ENCODE measurements at places on chromosomes 2 and 18.

DNA sequence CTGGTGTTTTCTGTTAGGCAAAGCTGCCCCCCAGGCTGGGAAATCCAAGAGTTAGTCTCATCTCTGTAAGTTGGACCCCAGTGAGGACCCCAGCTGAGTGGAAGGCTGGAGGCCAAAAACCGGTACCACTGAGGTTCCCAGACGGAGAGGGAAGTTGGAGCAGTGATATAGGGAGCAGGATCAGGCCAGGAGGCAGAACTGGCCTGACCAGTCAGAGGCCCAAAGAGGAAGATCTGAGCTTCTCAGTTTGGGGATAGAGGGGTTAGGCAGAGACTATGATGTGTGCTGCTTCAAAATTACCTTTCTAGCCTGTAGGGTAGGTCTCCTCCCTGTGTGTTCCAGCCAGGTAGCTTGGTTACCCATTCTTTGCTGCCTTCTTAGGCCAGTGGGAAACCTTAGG, 4.6 kb upstream of the RNF181 start:
- DNase-seq, result no peak

GRCh38 chr2:112640800-112641675, 4.7 kb upstream of the SLC20A1 start:
- no peak for DNase-seq

- no peak for DNase-seq
These were observed 38.4 kb upstream of the PAPOLG start for GRCh38 chr2:60717691-60718090.

DNA sequence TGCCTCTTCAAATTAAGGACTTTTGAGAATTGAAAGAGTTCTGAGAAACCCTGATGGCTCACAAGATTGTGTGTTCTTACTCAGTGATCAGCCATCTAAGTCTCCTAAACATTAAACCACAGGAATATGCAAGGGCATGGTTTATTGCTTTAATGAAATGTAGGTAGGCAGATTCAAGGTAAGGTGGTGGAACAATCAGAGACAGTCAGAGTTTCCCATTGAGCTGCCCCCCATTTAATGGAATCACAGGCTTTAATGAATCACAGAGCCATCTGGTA, 107.8 kb upstream of the LRATD1 start:
- DNase-seq, result no peak

DNA sequence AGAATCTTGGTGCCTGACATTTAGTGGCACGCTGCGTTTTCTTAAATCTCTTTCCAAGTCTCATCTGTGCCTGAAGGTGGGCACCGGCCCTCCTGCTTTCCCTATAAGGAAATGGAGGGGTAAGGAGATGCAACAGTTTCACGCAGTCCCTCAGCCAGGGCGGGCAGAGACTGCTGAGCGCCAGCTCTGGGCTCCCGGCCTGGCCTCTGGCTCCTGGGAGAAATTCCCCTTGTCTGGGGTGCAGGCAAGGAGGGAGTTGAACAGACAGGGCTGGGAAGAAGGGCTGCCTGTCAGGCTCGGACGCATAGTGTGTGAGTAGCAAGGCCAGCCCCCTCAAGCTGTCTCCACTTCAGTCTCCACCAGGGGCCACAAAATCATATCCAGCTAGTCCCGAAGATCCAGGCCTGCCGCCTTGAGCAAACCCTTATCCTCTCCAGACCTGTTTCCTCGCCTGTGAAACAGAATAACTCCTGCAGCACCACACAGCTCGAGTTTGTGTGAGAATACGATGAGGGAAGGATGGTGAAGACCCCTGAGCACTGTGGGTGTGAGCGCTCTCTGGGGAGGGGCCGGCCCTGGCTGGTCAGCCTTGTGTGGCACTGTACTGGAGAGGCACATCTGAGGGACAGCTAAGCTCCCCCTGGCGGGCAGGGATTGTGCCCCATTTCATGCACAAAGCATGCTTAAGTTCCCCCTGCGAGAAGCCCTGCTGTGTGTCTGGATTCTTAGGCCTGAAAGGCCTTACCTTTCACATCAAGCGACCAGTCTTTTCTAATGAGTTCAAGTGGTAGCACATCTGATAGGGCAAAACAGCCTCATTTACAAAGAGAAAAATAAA, 33.8 kb downstream of the SDC1 start:
- DNase-seq, result no peak

GRCh38 chr2:113196839-113197238, 23.1 kb downstream of the PSD4 start:
- no peak for DNase-seq

- DNase-seq, result no peak
These were observed 1123.3 kb upstream of the ACVR2A start for GRCh38 chr2:146721486-146721885.

GRCh38 chr2:227853204-227853629, 18.2 kb upstream of the DAW1 start:
- DNase-seq, result peak; percentile 38

DNA sequence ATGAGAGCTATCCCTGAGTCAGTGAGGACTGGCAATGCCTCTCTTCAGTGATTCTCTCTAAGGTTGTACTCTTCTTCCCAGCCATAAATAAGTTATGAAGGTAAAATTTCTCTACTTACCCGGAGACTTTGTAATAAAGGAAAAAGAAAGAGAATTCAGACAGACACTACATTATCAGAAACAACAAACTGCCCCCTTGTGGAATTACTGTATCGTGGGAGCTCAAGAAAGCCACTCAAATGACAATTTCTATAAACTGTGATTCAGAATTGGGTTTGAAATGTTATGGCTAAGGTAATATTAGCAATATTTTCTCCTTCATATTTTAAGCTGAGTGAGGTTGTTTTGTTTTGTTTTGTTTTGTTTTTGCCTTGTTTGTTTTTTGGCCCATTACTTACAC, 155.8 kb upstream of the TANK start:
- no peak for DNase-seq

DNA sequence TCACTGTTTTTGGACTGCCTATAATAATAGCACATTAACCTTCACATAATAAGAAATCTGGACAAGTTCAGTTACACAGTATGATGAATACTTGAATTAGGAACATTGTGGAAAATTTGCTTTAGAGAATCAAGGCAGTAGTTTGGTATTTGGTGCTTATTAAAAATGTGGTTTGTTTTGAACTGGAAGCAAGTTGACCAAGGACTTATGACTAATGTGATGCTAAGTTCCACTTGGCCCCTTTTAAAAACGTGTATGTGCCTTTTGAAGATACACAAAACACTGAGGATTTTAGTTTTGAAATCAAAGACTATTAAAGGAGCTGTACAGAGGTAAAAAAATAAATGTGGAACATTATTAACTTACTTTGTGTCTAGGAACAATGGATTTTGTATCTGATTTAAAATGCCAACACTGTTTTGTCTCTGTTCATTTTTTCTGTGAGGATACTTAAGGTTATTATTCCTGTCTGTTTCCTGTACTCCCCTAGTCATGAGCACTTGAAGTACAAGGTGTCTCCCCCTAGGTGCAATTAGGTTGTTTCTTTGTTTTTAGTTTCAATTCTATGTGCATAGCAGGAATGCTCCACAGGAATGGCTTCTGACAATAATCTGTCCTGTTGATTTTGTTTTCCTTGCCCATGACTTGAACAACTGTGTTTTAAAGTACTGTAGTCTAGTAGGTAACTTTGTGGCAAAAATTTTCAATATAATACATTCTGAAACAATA, 49.6 kb upstream of the PTH2R start:
- DNase-seq, result no peak

GRCh38 chr2:206020171-206020570, 65.8 kb downstream of the INO80D start:
- no peak for DNase-seq

DNA sequence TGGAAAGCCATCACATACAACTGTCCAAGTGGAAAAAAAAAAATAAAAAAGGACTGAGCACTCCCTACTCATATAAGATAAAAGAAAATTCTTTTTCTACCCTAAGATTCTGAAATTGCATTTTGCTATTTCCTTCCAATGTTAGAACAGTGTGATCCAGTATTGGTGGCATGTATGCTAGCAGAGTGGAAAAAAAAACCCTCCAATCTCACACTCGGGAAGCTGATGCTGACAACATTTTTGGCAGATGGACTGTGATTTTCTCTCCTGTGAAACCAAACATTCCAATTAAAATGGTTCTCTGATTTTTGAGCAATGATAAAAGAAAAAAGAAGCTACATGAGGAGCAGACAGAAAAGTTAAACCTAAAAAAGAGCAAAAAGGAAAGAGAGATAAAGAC, 419.8 kb downstream of the DPP10 start:
- no peak for DNase-seq

GRCh38 chr2:55111570-55112228, 61.4 kb upstream of the RTN4 start:
- DNase-seq, result no peak

- no peak for DNase-seq
These were observed 23.8 kb downstream of the SOWAHC start for GRCh38 chr2:109637749-109638570.

- no peak for DNase-seq
These were observed 190.4 kb downstream of the RIT2 start for GRCh38 chr18:42925036-42925435.

GRCh38 chr2:197137231-197137630, 173.3 kb downstream of the ANKRD44 start:
- no peak for DNase-seq

GRCh38 chr2:207201416-207201815, 35.7 kb upstream of the KLF7 start:
- no peak for DNase-seq

DNA sequence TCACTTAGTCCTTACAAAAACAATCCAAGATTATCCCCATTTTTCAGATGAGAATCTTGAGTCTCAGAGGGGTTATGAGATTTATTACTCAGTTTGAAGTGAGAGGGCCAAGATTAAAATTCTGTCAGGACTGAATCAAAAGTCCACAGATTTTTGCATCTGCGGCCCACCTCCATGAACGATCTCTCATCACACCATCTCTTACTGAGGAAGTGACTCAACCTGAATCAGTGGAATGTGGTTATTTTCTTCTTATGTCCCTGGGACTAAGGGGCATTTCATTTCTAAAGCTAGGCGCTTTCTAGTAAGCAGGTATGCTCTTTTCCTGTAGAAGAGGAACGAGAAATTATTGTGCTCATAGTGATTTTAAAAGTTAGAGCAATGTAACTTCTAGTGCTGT, 360.3 kb upstream of the SPHKAP start:
- DNase-seq, result no peak

GRCh38 chr2:46355756-46356155, 58.5 kb downstream of the EPAS1 start:
- DNase-seq, result no peak

GRCh38 chr2:172200495-172201085, 97.9 kb upstream of the DLX2 start:
- no peak for DNase-seq

All from right renal cortex interstitium (tissue), 3 donors.